ENCODE measurements at places on chromosomes 12 and 14.

GRCh38 chr14:71228711-71229110, 321.5 kb downstream of the PCNX1 start:
- DNase-seq = no peak

DNA sequence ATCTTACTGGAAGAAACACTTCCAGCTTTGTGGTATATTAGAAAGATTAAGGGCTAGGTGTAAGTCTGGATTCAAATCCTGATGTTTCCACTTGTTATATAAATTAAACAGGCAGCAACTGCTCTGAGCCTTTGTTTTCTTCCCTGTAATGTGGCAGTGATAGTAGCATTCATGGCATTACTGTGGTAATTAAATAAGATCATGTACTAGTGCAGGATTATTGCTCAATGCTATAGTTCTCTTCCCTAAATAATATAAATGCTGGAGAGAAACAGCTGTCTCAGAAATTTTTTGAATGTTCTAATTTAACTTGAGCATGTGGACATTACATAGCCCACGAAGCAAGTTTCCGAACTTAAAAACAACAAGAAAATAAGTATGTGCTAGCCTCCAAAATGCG, 5.4 kb downstream of the TMEM117 start:
- no peak for DNase-seq

DNA sequence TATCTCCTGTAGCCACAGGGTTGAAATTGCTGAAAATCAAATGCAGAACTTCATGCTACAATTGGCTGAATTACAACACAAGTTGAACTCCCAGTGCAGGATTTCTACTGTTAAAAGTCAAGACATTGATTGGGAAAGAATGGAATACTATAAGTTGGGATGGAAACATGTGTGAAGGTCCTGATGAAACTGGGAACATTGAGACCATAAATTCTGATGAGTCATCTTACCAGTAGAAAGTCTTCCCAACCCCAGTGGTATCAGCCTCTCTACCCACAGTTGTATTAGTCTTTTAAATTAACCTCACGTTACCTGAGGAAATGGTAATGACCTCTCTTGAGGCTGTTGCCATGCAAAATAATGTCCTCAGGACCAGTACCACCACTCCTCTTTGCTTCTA, 27.4 kb upstream of the DYRK2 start:
- no peak for DNase-seq

- DNase-seq = no peak
These were observed 322.9 kb downstream of the BCL11B start for GRCh38 chr14:98949051-98949450.

DNA sequence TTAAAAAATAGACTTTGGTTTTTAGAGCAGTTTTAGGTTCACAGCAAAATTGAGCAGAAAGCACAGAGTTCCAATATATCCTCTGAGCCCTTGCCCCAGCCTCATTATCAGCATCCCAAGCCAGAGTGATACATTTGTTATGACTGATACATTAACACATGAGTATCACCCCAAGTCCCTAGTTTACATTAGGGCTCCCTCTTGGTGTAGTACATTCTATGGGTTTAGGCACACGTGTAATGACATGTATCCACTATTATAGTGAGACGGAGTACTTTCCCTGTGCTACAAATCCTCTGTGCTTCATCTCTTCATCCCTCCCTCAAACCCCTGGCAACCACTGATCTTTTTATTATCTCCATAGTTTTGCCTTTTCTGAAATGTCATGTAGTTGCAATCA, 22.5 kb upstream of the GSG1 start:
- no peak for DNase-seq

DNA sequence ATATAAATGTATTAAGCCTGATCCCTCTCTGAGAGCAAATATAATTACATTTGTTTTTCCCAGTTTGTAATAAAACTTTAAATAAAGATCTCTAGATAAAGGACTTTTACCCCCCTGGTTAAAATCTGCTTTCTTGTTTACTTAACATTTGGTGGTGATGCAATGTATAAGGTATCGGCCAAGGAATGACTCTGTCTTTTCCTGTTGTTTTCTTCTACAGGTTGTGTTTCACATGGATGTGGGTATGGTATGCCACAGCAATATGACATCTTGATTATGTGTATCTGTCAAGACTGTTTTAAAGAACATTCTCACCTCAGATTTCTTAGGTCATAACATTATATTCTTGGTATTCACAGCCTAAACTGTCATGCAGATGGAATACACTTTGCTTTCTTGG, 210.6 kb upstream of the NOVA1 start:
- DNase-seq = no peak

DNA sequence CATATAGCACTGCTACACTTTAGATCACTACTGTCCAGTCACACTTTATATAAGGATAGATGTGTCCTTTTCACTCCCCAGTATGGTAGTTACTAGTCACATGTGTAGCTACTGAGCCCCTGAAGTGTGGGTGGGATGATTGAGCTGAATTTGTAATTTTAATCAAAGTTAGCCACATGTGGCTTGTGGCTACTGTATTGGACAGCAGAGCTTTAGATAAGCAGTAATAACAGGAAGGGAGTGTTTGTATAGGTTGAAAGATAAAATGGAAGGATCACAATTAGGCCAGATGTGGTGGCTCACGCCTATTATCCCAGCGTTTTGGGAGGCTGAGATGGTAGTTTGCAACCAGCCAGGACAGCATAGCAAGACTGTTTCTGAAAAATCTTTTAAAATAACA, 23.5 kb downstream of the NAA30 start:
- no peak for DNase-seq

DNA sequence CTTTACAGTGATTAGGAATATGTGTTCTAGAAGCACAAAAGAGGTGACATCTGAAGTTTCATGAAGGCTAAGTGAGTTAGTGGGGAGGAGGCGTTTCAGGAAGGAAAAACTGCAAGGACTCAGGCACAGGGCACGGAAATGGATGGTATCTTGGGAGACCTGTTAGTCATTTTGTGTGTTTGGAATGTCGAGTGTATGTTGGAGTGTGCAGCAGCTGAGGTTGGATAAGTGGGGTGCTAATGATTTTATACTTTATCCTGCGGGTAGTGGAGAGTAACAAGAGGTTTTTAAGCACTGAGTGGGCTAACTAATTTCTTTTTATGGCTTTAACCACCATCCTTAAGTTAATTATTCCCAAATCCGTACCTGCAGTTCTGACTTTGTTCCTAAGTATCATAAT, 571.5 kb upstream of the FBXO33 start:
- DNase-seq = no peak

GRCh38 chr12:7383157-7383556, 60.8 kb downstream of the CD163L1 start:
- no peak for DNase-seq

GRCh38 chr14:36426836-36427235, 93.2 kb downstream of the NKX2-1 start:
- DNase-seq = no peak

Measured in stimulated activated CD4-positive, alpha-beta T cell treated with anti-CD3 and anti-CD28 coated beads, Interleukin-4, amount 100 ng/mL, for 4 hours (primary cell).